ENCODE measurements at places on chromosomes 6 and 20.

GRCh38 chr6:127566651-127567050 is 10.3 kb upstream of the C6orf58 start:
- no peak for DNase-seq

- no peak for DNase-seq
Measured at GRCh38 chr6:16130437-16130891, 1.6 kb downstream of the MYLIP start.

- peak; percentile 4 for DNase-seq
Measured at GRCh38 chr6:8219352-8219943, 117.1 kb upstream of the EEF1E1 start.

DNA sequence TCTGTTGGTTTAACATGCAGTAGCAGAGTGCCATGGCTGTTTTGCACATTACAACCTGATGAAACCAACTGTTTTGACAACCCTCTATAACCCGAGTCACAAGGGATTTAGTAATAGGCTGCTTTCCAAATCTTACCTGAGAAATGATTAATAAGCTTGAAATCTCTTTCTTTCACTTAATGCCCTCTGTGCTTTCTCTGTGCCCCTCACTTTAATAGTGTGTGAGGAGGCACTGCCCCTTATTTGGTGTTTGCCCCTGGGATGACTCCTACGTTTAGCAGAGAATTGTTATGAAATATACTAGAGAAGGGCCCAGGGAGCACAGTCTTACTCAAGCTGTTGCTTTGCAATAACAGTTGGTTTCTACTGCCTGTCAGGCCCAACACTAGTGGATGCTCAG is 31.0 kb upstream of the PTCHD4 start:
- DNase-seq: no peak

- DNase-seq: no peak
Measured at GRCh38 chr6:127938701-127939100, 37.8 kb upstream of the THEMIS start.

DNA sequence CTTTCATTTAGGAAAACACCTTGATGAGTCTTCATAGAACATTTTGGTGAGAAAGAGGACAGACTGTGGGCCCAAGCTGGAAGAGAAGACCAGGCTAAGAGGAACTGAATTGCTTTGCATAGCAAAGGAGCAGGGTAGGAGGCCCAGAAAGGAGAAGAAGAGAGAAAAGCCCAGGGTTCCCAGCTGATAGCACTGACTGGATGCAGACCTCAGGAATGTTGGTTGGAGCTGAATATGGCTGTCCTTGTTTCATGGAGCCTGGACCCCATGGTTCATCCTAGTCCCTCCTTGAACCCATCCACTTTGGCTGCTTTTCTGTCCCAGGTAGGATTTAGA is 18.0 kb upstream of the ZFAND3 start:
- DNase-seq: no peak

- DNase-seq: no peak
Measured at GRCh38 chr6:25034431-25034921, 98.7 kb upstream of the RIPOR2 start.

DNA sequence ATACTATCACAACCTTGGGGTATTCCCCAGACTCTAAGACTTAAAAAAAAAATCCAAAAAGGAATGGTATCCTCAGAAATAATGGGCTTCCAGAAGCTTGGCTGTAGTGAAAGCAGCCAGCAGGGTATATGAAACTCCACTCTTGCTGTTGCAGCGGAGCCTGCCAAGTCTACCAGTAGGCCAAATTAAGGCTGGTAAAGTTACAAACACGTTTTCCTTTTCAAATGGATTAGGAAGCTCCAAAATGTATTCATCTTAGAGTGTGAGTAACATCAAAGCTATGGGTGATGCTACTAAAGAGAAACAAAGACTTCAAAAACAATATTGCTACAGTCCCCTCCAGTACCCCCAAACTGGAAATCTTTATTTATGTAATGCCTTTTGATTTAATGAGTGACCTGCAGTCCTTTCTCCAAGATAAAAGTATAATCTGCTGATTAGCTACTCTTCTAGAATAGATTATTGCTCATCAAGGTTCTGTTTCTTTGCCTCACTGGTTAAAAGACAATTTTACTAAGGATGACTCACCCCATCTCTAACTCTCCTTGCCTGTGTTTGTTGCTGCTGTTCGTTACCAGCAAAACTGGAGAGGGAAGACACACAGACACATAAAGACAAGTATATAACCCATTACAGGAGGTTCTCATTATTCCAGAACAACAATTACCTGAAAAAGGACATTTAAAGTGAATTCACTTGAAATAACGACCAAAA is 84.9 kb downstream of the BTBD9 start:
- no peak for DNase-seq

DNA sequence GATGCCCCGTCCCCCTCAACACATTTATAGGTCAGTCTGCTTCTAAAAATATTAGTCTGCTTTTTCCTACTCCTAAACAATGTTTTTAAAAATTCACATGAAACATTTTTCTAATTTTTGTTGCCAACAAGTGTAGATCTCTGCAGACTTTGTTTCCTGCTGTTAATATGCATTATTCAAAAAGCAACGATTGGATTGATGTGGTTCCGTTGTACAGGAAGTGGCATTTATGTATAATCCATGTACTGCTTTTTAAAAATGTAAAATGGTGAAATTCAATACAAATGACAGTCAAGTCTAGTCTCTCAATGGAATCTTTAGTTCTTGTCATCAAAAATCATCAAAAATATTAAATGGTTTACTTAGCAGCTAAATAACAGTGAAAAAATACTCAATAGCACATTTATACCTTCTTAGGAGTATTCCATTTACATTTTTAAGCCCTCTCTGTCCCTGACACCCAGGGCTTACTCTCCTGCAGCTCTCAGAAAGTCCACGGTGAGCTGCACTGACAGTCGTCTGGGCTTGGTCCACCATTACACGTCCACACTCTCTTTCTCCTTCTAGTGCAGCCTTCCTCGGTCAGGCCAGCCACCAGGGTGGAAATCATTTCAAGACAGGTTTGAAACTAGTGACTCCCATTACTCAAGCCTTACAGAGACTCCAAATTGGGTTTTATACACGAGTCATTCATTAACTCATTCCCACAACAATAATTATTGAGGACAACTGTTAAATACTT is 211.5 kb downstream of the TMEM200A start:
- no peak for DNase-seq

GRCh38 chr6:1437553-1438406 is 48.4 kb downstream of the FOXF2 start:
- DNase-seq: no peak

DNA sequence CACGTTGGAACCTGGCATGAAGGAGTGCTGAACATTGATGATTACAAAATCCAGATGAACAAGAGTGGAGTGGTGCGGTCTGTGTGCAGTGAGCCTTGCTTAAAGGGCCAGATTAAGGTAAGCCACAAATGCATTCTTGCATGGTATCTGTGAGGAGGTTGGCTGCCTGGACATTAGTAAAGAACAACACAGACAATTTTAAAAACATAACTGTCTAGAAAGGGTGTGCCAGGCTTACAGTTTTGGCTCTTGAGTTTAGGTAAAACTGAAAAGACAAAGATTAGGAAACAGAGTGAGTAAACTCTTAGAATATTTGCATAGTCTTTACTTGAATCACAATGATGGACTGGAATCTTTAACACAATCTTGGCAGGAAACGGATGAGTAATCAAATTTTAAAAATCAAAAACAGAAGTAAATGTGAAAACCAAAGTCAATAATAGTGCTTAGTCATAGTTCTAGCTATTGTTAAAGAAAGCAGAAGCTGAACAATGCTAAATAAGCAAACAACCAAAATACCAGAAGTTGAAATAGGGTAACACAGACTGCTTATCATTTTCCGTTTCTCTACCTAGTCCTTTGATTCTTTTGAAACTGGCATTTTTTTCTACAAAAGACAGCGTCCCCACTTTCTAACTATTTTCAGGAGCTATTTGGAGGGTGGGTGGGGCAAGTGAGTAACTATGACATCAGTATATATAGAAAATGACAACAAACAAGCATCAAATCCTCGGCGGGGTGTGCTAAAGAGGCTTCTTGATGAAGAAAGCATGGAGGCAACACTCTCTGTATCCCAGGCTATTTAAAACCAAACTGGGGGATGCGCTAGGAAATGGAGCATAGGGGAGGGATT is 185.8 kb upstream of the RAB32 start:
- DNase-seq: peak; percentile 34

DNA sequence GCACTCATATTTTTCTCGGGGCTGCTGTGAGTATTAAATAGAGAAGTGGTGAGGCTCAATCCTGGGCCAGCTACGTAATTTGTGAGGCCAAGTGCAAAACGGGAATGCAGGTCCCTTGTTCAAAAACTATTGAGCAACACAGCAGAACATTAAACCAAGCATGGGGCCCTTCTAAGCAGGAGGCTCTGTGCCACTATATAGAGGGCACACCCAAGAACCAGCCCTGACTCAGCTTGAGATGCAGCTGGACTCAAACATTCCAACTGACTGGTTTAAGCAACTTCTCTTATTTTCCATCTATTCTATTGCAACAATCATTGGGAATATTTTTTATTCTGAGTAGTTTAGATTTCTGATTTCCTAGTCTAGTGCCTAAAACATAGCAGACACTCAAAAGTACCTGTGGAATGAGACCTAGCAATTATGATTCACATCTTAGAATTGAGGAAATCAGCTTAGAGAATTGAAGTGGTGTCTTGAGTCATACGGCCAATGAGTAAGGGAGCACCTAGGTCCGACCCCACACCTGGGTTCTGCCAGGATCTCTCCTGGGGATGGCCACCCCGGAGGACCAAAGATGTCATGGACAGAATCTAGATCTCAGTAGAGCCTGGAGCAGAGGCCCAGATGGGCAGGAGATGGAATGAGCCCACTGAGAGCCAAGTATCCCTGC is 1.3 kb downstream of the SIRPB2 start:
- no peak for DNase-seq

DNA sequence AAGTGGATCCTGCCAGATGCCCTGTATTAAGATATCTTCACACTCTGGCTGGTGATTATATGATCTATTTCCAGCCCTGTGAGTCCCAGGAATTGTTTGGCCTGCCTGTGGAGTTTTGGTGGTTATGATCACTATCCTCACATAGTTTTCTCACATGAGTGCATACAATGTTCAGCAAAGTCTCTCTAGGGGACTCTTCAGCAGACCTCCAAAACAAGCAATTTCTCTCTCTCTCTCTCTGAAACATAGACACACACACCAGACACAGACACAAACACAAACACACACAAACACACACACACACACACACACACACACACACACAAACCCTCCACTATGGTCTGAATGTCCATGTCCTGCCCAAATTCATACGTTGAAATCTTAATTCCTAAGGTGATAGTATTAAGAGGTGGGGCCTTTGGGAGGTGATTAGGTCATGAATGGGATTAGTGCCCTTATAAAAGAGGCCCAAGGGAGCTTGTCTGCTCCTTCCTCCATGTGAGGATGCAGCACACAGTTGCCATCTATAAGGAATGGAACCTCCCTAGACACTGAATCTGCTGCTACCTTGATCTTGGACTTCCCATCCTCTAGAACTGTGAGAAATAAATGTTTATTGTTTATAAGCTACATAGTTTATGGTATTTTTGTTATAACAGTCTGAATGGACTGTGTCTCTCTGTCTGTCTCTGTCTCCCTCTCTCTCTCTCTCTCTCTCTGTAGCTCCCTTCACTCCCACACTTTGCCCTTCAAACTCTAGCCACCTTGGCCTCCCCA is 22.0 kb upstream of the SYNJ2 start:
- no peak for DNase-seq

- peak; percentile 48 for DNase-seq
Measured at GRCh38 chr20:39019805-39020325, 57.7 kb downstream of the DHX35 start.

GRCh38 chr6:20564269-20564668 is 30.0 kb downstream of the CDKAL1 start:
- DNase-seq: no peak

GRCh38 chr6:118724211-118724610 is 72.8 kb upstream of the CEP85L start:
- peak; percentile 34 for DNase-seq

GRCh38 chr6:82118150-82118562 is 129.4 kb downstream of the IBTK start:
- no peak for DNase-seq

- no peak for DNase-seq
Measured at GRCh38 chr20:51500936-51501335, 41.6 kb downstream of the NFATC2 start.

DNA sequence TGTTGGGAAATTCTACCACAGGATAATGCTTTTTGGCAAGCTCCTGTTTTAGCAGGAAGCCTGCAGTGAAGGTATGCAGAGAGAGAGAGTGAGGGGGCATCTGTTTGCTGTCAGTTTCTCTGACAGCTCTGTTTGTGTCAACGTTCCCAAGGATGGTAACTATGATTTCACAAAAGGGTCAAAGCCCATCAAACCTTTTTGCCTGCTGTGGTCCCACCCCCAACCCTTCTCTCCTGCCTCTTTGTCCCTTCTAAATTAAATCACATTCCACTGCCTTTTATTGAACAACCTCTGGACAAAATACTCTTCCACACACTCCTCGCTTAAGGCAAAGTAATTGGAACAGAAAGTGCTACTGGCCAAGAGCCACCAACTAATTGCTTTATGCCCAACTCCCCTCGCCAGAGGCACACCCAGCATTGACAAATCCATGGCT is 128.3 kb downstream of the TSHZ2 start:
- DNase-seq: no peak

DNA sequence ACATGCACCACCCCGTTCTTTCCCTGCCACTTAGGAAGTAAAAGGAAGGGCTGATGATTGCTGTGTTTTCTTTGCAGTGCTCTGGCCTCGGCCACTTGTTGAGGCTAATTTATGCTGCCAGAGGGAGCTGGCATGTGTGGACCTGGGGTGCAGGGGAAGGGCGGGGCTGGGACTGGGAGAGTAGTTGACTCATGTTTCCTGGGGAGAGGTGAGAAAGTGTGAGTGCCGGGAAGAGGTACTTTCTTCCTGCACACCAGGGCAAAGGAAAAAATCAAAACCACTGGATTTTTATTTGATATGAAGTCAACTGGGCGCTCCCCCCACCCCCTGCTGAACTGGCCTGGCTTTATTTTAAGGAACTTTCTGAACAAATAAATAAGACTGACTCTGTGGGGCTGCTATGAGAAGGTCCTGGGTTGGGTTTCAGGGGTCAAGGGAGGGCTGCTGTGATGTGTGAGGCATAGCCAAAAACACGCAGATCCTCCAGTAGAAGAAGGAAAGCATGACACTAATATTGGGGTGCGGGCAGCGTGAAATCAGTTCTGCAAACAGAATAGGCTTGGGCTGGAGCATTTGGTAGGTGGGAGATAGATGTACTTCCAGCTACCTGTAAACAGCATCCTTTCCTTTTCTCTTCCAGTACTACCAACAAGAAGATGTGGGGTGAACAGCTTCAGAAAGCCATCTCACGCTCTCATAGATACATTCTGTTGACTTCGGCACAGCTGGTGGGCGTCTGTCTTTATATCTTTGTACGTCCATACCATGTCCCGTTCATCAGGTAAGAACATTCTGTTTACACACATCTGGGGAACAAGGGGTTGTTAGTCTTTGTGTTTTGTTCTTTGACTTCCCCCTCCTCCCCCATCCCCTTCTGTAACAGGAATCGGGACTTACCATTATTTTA is 87.5 kb downstream of the SYNJ2 start:
- DNase-seq: no peak
